ENCODE measurements at places on chromosomes 3 and 15. TPM values are rescaled to one million over a fixed set of nuclear protein-coding genes. Genes with fewer than 3 reads are reported as not detected.

RAB7A gene
- 85.5 TPM for total RNA-seq

NAALADL2 gene
- total RNA-seq: 16.4 TPM

ATP8B4 gene
- total RNA-seq: 90.2 TPM

CCDC33 gene
- total RNA-seq: 0.86 TPM

LDHAL6B gene
- total RNA-seq: not detected

CHRFAM7A gene
- under 0.01 TPM for total RNA-seq
